Activated CD4-positive, alpha-beta T cell treated with anti-CD3 and anti-CD28 coated beads, Interleukin-2, amount 10 ng/mL, durations not matched to agents 7 days and 5 days (primary cell): ENCODE measurements at places on chromosomes 2 and 18.

GRCh38 chr18:80202264-80202998 lies 44.9 kb downstream of the PARD6G start:
- peak; percentile 20 for DNase-seq

GRCh38 chr2:127670055-127670956 lies 5.0 kb downstream of the LIMS2 start:
- no peak for DNase-seq

GRCh38 chr2:94956797-94957391 lies 68.6 kb upstream of the MAL start:
- peak; percentile 44 for DNase-seq

- DNase-seq: no peak
Measured at GRCh38 chr2:57373530-57373929, 673.1 kb upstream of the VRK2 start.

DNA sequence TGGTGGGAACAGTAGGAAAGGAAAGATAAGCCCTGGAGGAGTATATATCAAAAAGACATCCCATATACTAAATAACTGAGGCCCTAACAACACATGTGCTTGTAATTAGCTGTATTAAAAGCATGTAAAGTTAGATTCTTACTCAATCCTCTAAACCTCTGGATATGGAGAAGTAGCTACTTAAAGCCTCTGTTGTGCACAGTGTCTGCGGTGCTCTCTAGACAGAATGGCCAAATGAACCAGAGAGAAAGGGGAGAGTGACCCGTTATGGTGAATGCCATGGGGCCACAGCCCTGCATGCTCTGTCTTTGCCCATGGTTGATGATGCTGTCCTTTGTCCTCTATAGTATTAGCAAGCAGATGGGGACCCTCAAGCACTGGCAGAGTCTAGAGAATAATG lies 104.4 kb upstream of the SLC8A1 start:
- no peak for DNase-seq

GRCh38 chr2:195473862-195474261 lies 183.2 kb upstream of the SLC39A10 start:
- no peak for DNase-seq

DNA sequence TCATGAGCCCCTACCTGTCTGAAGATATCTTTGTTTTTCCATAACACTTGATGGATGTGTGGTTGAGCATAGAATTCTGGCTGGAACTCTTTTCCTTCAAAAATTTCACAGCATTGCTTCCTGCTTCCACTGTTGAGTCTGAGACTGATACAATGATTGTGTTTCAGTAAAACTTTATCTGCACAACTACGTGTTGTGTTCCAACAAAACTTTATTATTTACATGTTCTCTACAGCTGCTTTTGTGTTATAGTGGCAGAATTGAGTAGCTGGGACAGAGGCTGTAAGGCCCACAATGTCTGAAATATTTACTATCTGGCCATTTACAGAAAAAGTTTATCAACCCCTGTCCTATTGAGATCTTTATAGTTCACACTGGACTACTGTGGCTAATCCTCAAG lies 275.3 kb downstream of the PHLPP1 start:
- DNase-seq: no peak

DNA sequence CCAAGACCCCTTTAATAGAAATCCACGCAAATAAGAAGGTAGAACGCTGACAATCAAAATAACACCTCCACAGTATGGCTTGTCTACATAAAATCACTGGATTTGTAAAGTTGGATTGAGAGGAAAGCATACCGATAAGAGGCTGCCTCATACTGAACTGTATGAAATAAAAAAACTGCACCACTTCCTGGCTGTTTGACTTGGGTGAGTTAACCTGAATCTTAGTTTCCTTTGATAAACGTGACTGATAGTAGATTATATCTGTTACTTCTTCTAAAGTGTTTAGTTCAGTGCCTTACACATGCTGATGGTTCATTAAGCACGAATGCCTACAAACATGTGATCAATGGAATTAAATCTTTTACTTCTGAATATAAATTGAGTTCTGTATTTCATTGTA lies 140.4 kb upstream of the RNF152 start:
- DNase-seq: peak; percentile 10

DNA sequence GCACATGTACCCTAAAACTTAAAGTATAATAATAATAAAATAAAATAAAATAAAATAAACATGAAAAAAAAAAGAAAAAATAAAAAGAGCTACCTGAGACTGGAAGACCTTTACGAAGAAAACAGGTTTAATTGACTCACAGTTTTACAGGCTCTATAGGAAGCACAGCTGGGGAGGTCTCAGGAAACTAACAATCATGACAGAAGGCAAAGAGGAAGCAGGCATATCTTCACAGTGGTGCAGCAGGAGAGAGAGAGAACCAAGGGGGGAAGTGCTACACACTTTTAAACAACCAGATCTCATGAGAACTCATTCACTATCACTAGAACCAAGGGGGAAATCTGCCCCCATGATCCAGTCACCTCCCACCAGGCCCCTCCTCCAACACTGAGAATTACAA lies 379.3 kb upstream of the VWC2L start:
- no peak for DNase-seq

GRCh38 chr2:30253873-30254684 lies 22.7 kb downstream of the LBH start:
- no peak for DNase-seq

- no peak for DNase-seq
Measured at GRCh38 chr2:133477616-133477990, 90.7 kb downstream of the NCKAP5 start.

DNA sequence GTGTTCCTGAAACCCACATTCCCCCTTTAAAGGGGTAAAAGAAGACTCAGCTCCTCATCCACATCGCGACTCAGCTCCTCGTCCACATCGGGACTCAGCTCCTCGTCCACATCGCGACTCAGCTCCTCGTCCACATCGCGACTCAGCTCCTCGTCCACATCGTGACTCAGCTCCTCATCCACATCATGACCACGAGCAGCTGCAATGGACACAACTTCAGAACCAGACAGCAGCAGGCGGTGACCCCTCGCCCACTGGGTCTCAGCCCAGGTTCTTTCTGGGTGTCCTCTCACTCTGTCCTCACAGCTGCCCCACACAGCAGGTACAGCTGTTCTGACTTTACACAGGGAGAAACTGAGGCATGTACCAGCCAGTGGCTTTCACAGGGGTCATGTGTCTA lies 163.5 kb upstream of the SALL3 start:
- no peak for DNase-seq

- DNase-seq: no peak
Measured at GRCh38 chr2:152106464-152106863, 7.6 kb upstream of the CACNB4 start.

DNA sequence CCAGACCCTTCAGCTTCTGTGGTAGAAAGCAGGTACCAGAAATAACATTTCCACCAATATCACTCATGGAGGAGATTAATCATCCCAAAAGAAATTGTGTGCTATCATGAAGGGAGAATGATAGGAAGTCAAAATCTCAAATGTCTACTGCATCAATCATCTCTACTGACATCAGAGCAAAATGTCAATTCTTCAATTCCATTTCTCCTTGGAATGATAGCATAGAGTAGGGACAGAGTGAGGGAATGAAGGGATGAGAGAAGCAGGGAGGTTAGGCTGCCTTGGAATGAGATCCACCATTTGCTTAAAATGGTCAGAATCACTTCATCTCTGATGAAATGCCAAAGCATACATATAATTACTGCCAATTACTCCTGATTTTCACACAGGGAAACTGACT lies 371.8 kb upstream of the ACVR2A start:
- DNase-seq: no peak

- DNase-seq: no peak
Measured at GRCh38 chr2:200829258-200829655, 17.5 kb downstream of the BZW1 start.

GRCh38 chr2:11187731-11188130 lies 32.5 kb downstream of the SLC66A3 start:
- no peak for DNase-seq

DNA sequence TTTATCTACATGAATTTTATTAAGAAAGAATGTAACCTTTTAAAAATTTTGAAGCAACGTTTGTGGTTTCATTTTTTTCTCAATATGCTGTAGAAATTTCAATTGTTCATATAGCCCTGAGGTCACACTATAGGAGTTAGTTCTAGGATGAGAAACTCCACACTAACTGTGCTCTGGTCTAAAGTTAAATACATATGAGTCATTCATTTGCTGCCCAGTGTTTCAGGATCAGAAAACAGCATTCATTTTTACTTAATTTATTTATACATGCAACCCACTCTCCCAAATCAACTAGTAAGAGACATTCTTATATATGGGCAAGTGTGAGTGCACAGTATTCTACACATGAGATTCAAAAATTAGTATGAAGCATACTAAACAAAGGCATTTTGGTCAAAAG lies 137.9 kb downstream of the DOCK10 start:
- no peak for DNase-seq

- DNase-seq: no peak
Measured at GRCh38 chr2:64807417-64807816, 153.7 kb upstream of the SERTAD2 start.

DNA sequence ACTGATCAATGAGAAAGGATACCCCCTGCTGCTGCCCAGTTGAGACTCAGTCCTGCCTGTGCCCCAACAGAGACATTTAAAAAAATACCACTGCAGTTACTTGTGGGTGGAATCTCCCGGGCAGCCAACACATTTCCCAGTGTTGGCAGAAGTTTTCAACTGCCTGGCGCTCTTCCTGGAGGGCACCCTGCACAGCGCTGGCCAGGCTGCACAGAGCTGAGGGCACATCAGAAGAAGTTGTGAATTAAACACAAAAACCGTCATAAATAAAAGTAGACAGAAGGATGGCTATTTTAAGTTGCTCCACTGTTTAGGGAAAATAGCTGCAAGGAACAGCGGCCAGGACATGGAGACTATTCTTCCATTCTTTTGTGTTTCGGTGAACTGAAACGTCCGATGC lies 110.2 kb upstream of the THOC1 start:
- no peak for DNase-seq

- DNase-seq: no peak
Measured at GRCh38 chr2:197950724-197951123, 146.3 kb downstream of the PLCL1 start.
